HFF-Myc (cell line): ENCODE measurements at places on chromosomes 6 and 20.

- DNase-seq = no peak
These were observed 978.5 kb downstream of the TBC1D32 start for GRCh38 chr6:120355822-120356221.

DNA sequence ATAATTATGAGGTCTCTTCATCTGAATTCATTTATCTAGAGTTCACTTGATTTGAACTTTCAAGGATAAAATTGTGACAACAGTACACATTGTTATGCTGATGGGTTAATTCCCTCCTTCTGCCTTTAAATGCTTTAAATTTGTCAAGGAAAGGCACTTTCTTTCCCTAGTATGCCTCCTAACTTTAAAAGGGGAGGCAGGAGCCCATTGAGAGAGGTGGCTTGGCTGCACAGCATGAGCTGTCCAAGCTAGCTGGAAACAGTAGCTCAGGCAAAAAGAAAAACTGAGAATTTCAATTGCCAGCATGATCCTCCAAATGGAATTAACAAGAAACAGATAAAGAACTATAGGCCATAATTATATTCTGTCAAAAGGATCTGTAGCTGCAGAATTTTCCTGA, 243.3 kb upstream of the GRIK2 start:
- DNase-seq = no peak

- DNase-seq = no peak
These were observed 64.6 kb downstream of the MAN1A1 start for GRCh38 chr6:119284861-119285521.

- DNase-seq = no peak
These were observed 95.8 kb downstream of the TMEM242 start for GRCh38 chr6:157227202-157228166.

DNA sequence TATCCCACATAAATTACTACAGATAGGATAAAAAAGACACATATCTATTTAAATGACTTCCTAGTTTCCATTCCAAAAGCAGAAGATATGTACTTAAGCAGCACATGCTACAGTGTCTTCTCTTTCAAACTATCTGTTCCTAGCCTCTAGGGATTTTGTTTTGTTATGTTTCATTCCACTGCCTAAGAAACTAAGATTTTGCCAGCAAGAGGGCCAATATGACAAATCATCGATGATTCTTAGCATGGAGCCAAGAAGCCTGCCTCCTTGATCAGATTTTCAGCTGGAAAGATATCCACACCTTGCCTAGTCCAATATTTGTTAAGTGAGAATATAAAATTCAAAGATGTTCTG, 7.0 kb downstream of the SNX5 start:
- no peak for DNase-seq
